Eye (tissue), 1 donor: ENCODE measurements at places on chromosomes 16 and 17.

- DNase-seq: no peak
Observed at GRCh38 chr16:3216263-3216640, 18.7 kb downstream of the ZNF200 start.

GRCh38 chr16:87201790-87202189, 115.4 kb downstream of the C16orf95 start:
- DNase-seq: no peak

DNA sequence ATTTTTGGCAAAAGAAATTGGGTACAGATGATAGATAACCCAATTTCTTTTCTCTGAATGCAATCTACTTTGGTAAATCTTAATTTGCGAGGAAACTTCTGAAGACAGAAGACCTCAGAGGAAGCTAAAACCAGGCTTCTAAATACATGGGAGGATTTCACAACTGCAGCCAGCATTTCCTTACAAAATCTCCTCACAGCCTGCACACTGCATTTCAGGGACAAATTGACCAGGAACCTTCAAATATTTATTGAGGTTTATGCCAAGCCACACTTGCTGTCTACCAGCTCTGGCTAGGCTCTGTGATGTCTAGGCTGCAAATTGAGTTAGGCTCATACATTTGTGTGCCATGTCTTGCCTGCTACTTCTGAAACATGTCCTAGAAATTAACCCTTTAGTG, 167.3 kb upstream of the CDH5 start:
- no peak for DNase-seq

- DNase-seq: no peak
Observed at GRCh38 chr16:58261263-58261662, 33.6 kb downstream of the PRSS54 start.

GRCh38 chr17:67801626-67802175, 23.6 kb upstream of the BPTF start:
- no peak for DNase-seq

DNA sequence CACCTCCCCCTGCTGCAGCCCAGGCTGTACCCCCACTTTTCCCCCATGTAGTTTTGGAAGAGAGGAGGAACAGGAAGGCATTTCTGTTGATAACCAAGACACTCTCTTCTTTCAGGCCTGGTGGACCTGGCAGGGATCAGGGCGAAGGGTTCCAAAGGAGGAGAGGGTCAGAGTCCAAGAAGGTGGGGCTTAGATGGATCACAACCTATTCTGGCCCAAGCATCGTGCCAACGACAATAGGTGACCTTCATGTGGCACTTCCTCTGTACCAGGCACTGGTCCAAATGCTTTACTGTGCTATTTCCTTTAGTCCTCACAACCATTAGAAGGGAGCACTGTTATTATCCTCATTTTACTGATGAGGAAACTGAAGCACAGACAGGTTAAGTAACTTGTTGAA, 84.3 kb downstream of the TMEM132E start:
- DNase-seq: no peak
